BJ (cell line): ENCODE measurements at places on chromosomes 2 and 18. TPM values are rescaled to one million over a fixed set of nuclear protein-coding genes. Genes with fewer than 3 reads are reported as not detected.

DNA sequence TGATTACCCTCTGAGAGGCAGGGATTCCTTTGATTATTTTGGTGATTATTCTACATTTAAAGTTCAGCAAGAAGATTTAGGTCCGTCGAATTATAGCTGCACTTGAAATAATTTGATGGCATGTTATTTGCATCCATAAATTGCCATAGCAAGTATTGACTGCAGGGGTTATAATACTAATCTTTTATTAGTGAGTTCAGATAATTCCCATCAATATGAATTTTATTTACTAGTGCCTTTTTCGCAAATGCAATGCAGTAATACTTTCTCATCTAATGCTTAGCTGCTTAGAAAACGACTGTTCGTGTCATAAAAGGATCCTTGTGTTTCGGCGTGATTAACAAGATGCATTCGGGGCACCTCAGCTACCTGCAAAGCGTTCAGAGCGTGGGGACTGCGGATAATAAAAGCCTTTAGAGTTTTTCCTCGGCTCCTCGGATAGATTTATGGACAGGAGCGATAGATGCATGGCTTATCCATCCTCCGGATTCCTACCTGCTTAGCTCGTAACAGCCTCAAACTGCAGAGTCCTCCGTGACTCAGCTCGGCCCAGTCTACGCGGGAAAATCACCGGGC lies 2.5 kb upstream of the GBX2 start:
- no peak for DNase-seq

- DNase-seq = no peak
Measured at GRCh38 chr2:145020694-145021093, 500.8 kb upstream of the ZEB2 start.

GRCh38 chr2:9738535-9739496 lies 104.5 kb upstream of the TAF1B start:
- no peak for DNase-seq

- DNase-seq = no peak
Measured at GRCh38 chr18:2641638-2642037, 13.9 kb upstream of the SMCHD1 start.

The GCG gene
- not detected in 2 replicates for polyA plus RNA-seq

DNA sequence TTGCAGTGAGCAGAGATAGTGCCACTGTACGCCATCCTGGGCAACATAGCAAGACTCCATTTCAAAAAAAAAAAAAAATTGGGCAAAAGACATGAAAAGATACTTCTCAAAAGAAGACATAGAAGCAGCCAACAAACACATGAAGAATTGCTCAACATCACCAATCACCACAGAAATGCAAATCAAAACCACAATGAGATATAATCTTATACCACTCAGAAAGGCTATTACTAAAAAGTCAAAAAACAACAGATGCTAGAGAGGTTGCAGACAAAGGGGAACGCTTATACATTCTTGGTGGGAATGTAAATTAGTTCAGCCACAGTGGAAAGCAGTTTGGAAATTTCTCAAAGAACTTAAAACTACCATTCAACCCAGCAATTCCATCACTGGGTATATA lies 43.1 kb upstream of the CHAC2 start:
- DNase-seq = peak; percentile 33

The HDLBP gene
- 738 and 948 TPM in 2 replicates for polyA plus RNA-seq

The MDH1 gene
- polyA plus RNA-seq = 166 and 233 TPM in 2 replicates

The MYCN gene
- not detected in 2 replicates for polyA plus RNA-seq

GRCh38 chr2:102449370-102449974 lies 23.6 kb upstream of the SLC9A4 start:
- no peak for DNase-seq

GRCh38 chr2:224847961-224848850 lies 132.0 kb upstream of the CCDC195 start:
- no peak for DNase-seq

GRCh38 chr18:58520969-58521368 lies 107.9 kb downstream of the ALPK2 start:
- no peak for DNase-seq

- DNase-seq = no peak
Measured at GRCh38 chr2:88601286-88601685, 26.0 kb downstream of the EIF2AK3 start.

DNA sequence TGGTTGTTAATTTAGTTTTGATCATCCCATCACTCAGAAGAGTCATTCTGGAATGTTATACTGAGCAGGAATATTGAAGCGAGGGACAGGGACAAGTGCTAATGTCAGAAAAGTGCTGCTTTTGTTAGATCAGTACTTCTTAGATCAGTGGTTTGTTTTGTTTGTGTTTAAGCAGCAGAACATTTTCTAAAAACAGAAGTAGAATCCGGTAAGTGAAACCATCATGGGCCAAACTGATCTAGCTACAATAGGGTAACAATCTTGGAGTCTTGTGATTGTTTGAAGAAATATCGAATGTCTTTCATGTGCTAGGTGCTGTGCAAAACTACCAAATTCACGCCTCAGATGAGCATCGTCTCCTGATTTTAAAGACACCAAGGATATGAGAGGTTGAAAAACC lies 45.1 kb upstream of the SEC11C start:
- no peak for DNase-seq

- no peak for DNase-seq
Measured at GRCh38 chr2:26901326-26902183, 53.6 kb downstream of the DPYSL5 start.

GRCh38 chr2:70807102-70807827 lies 13.1 kb downstream of the CLEC4F start:
- no peak for DNase-seq

The DUSP19 gene
- polyA plus RNA-seq = 2.2 and 2.9 TPM in 2 replicates

- DNase-seq = no peak
Measured at GRCh38 chr2:168687314-168687713, 115.1 kb upstream of the NOSTRIN start.

GRCh38 chr2:141105763-141106162 lies 1025.1 kb downstream of the LRP1B start:
- no peak for DNase-seq

DNA sequence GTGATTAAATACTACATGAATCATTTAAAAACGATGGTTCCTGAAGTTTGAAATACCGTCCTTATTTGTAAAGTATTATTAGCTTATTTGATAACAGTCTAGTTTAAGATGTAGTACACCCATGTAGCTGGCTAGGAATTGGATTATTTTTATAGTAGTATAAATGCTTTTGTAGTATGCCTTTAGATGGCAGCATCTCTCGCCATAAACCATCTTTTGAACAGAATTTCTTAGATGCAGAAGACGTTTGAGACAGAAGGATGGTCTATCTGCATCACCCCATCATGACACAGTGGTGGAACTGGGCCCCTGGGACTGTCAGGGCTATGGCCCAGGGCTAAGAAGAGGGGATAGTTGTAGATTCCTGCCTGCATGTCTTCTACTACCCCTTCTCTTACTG lies 152.7 kb downstream of the WDSUB1 start:
- no peak for DNase-seq

The PSTPIP2 gene
- 5.9 and 7.2 TPM in 2 replicates for polyA plus RNA-seq

GRCh38 chr2:174607989-174608865 lies 10.6 kb upstream of the WIPF1 start:
- DNase-seq = no peak

The C18orf54 gene
- polyA plus RNA-seq = 1.1 and 2.2 TPM in 2 replicates

- no peak for DNase-seq
Measured at GRCh38 chr2:150350500-150350899, 137.0 kb downstream of the RND3 start.

DNA sequence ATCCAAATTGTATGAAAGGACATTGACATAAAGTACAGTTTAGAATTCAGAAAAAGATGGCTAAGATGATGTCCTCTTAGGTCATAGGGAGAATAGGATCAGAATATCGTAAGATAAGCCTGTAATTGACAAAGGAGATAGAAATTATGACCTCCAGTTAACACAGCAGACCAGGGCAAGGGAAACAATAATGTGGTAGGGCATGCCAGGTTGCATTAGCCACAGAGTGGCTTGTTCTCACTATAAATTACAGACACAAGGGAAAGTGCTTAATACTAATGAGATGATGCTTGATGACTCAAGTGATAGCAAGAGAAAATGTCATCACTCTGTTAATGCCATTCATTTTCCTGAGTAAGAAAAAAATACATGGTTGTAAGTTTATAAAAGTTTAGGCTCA lies 48.9 kb upstream of the LRP1B start:
- no peak for DNase-seq

DNA sequence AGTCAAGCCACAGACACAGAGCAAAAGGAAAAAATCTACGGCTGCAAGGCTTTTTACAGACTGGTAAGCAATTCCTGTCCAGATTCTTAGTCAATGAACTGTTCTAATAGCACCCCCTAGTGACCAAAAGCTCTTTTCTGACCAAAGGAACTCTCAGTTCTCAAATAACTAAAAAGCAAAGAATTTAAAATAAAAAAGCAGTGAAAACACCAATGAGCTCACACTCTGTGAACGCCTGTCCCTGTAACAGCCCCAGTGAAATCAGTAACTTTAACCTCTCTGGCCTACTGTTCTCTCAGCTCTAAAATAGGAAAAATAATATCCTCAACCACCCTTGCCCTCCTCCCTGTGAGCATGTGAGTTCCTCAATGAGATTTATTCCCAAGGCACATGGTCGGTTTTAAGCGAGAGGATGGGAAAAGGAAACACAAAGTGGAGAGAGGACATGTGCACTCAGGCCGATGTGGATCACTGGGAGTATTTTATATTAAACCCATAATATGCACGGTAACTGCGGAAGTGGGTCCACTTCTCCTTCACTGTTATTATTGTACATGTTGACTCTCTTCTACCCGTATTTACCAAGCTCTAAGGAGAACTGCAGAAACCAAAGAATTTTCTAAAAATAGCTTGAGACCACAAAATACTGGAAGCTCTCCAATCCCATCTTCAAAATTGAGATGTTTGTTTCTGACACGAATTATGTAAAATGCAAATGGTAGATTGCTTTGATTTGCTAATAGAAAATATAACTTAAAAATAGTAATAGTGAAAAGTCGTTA lies 128.5 kb downstream of the STK39 start:
- DNase-seq = peak; percentile 14

The DSC2 gene
- not detected in 2 replicates for polyA plus RNA-seq

DNA sequence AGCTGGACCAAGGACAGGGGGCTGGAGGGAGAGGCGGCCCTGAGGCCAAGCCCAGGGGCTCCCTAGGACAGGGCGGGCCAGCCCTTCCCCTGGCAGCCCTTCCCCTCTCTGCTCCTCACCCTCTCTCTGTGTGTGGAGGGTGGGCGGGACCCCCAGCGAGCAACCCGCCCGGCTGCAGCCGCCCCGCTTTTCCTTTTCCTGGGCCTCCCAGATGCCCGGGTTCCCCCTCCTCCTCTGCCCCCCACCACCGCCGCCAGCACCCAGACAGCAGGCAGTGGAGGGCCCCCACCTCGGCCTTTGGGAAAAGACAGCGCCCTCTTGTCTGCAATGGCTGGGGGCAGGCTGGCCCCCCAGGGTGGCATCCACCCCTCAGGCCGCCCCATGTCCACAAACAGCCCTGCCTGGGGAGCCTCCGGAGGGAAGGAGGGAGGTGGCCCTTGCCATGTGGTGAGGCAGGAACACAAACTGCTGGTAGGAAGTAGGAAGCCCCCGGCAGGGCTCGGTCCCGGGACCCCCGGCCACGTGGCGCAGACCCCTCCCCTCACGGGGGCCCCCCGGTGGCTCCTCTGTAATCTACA lies 135.1 kb upstream of the CTDP1 start:
- no peak for DNase-seq

DNA sequence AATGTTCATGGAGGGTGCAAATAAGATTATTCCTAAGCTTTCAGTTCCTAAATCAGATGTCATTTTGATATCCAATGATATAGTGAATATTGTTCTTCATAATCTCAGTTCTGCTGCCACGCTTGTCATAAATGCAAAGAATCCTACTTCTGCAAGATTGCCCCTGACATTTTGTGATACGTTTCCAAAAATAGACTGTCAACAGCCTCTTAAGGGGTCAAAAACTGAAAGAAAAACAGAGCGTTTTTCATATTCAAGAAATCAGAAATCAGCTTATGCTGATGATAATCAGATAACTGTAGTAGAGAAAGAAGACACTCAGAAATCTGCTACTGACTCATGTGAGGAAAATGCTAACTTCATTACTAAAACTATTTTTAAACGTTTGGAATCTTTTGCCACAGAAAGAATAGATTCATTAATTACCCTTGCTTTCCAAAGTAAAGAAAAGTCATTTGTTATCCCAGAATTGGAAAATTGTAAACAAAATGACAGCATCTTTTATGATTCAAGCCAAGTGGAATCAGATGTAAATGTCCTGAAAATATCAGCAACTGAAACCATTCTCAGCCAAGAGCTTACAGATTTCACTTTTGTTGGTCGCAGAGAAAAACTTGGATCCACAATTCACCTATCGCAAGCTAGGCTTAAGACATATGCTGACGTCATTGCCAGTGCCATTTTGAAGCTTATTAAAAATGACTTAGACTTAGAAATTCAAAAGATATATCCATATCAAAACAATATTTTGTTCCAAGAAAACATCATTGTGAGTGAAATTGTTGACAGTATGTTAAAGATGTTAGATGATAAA lies 55.1 kb downstream of the FSIP2 start:
- no peak for DNase-seq

The EDAR gene
- not detected in 2 replicates for polyA plus RNA-seq

DNA sequence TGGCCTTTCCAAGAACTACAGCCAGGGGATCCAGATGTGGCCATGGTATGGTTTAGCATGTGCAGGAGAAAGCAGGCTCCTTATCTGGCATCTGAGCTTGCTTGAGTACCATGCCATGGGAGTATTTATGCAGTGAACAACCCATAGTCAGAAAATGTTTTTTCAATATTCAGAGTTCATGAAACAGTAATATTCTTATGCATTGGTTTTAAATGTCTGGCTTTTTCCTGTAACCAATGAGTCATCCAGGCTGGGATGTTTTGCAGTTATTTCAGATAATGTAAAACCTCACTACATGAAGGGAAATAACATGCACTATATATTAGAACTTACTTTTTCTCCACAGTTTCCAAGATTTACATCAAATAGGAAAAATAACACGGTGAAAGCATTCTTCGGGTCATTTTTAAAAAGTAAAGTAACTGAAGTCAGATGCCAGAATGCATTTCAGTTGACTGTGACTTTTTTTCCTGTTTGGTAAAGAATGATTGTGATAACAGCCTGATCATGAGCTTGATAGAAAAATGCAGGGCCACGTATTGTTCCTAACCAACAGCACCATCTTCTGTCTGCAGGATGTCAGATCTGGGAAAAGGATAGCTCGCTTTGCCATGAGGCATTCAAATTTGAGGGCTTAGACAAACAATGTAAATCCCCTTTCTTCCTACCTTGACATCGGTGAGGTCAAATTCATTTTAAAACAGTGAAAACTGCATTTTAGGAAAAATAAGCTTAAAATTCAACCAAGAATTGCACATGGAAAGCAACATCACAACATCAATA lies 152.8 kb downstream of the DSC3 start:
- DNase-seq = no peak

The RNF144A gene
- polyA plus RNA-seq = 0.12 and 0.16 TPM in 2 replicates

GRCh38 chr18:78510636-78511035 lies 469.0 kb upstream of the SALL3 start:
- DNase-seq = no peak

The GREB1L gene
- polyA plus RNA-seq = 2.7 TPM in 2 replicates

DNA sequence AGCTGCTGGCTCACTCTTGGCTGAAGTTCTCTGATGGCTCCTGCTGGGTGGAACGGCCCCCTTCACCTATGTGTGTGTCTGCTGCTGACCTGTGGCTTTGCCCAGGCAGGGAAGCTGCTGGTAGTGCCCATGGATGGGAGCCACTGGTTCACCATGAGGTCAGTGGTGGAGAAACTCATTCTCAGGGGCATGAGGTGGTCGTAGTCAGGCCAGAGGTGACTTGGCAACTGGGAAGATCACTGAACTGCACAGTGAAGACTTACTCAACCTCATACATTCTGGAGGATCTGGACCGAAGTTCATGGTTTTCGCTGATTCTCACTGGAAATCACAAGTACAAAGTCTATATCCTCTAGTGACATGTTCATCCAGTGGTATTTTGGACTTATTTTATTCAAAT lies 13.9 kb upstream of the UGT1A8 start:
- no peak for DNase-seq

The ARHGAP25 gene
- 0.06 TPM in 1 of 2 replicates, not detected in the other for polyA plus RNA-seq
